ENCODE measurements at places on chromosomes 1 and 21. TPM values are rescaled to one million over a fixed set of nuclear protein-coding genes. Genes with fewer than 3 reads are reported as not detected.

Gene RORC
- total RNA-seq: 5.9 TPM

Gene CD34
- 49.9 TPM for total RNA-seq

Gene P3H1
- 12.2 TPM for total RNA-seq

Gene SPATA46
- not detected for total RNA-seq

Gene OPRD1
- not detected for total RNA-seq

Gene FASLG
- 0.27 TPM for total RNA-seq

Gene TGFB2
- 40.5 TPM for total RNA-seq

Gene ST7L
- 14.0 TPM for total RNA-seq

Gene ACOT11
- total RNA-seq: 44.1 TPM
